Activated T-helper 1 cell treated with anti-CD3 and anti-CD28 coated beads, Interleukin-2, amount 50 U/mL, for 16 hours (primary cell): ENCODE measurements at places on chromosomes 2 and 18.

DNA sequence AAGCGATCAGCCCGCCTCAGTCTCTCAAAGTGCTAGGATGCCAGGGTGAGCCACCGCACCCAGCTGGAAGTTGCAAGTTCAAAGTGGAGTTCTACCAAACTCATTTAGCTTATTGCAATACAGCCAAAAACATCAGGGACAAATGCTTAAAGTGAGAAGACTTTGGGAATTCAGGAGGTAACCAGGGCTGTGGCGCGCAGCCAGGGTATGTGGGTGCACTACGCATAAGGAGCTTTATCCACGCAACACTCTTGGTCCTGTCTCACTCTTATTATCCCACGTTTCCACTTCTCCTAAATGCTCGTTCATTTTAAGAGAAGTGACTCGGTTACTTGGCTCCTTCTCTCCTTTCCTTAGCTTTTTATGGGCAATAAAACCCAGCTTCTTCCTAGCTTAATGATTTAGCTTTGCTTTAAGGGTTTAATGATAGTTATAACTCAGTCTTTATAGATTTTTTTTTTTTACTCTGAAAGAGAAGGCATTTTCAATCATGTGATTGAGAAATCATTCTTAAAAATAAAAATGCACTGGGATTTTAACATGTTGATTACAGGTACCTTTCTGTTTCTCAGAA lies 199.8 kb downstream of the KCNE4 start:
- no peak for DNase-seq

DNA sequence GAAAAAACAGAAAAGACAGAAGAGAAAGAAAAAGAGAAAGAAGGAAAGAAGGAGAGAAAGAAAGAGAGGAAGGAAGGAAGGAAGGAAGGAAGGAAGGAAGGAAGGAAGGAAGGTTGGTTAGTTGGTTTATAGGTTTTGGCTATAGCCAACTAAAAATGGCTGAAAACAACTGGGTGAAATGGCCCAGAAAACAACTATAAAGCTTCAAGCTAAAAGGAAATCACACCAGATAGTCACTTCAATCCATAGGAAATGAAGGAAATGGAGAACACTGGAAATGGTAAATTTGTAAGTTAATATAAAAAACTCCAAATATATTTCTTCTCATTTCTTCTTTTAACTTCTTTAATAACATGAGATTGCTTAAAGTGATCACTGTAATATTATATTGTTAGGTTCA lies 118.5 kb downstream of the FBXO15 start:
- no peak for DNase-seq

DNA sequence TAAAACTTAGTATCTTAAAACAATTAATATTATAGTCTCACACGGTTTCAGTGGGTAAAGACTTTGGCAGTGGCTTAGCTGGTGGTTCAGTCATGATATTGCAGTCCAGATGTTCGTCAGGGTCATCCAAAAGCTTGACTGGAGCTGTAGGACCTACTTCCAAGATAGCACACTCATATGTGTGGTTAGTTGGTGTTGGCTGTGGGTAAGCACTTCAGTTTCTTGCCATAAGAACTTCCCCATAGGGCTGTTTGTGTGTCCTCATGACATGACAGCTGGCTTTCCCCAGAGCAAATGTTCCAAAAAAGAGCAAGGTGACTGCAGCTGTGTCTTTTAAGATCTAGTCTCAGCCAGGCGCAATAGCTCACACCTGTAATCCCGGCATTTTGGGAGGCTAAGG lies 48.5 kb upstream of the EPC2 start:
- DNase-seq, result no peak

GRCh38 chr2:8837795-8838140 lies 355 bp upstream of the KIDINS220 start:
- no peak for DNase-seq

- DNase-seq, result no peak
These were observed 35.4 kb downstream of the KCNK3 start for GRCh38 chr2:26727641-26728561.

DNA sequence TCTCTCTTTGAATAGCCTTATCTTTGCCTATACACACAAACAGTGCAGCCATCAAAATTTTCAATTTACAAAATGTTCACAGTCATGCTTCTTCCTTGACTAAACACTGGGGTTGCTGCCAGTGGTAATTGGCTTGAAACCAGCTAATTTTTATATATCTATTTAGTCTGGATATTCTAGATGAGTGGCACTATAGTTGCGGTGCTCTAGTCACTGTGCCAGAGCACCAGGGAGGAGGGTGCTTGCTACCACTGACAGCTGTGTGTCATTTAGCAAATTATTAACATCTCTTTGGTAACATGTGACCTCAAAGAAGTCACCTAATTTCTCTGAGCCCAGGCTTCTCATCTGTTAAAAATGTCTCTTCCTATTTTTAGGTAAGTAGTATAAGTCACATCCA lies 130.4 kb downstream of the MEIS1 start:
- DNase-seq, result no peak

DNA sequence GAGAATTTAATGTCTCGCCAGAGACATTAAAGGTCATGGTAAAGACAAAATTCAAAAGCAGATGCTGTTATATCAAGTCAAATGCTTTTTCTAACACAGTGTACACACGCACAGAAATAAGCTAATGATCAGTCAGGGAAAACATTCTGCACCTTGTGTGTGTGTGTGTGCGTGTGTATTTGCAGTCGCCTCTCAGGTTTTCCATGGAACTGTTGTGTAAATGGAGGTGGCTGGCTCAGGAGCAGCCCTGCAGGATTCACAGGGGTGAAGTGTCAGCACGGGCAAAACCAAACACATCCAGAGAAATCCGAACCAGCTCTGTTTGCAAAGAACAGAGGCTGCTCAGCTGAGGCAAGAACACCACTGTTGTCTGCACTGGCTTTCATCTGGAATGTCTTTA lies 76.2 kb upstream of the YWHAQ start:
- no peak for DNase-seq

- no peak for DNase-seq
These were observed 51.0 kb downstream of the CPO start for GRCh38 chr2:206990360-206990759.

DNA sequence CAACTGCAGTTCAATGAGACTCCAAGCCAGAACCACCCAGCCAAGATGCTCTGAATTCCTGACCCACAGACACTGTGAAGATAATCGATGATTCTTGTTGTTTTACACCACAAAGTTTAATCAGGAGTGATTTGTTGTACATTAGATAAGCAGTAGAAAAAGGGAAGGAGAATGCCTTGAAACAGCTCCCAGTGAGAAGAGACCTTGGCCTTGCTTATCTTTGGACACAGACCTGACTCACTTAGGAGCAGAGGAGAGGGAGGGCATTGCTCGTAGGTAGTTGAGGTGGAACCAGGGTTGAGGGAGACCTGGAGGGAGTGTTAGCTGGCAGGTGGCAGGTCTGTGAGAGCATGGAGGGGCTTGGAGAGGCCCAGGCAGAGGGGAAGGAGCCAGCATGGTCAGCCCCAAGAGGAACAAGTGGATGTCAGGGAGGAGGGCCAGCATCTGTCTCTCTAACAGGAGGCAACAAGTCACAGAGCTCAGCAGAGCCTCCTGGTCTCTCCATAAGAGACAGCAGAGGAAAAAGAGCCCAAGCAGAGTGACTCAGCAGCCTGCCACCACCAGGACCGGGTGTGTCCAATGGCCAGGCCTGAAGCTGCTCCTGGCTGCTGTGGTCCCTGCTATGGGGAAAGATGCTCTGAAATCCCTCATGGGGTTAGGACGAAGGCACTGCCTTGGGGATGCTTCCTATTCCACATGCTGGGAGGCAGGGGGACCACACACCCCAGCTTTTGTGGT lies 161.6 kb upstream of the CAPN13 start:
- no peak for DNase-seq

DNA sequence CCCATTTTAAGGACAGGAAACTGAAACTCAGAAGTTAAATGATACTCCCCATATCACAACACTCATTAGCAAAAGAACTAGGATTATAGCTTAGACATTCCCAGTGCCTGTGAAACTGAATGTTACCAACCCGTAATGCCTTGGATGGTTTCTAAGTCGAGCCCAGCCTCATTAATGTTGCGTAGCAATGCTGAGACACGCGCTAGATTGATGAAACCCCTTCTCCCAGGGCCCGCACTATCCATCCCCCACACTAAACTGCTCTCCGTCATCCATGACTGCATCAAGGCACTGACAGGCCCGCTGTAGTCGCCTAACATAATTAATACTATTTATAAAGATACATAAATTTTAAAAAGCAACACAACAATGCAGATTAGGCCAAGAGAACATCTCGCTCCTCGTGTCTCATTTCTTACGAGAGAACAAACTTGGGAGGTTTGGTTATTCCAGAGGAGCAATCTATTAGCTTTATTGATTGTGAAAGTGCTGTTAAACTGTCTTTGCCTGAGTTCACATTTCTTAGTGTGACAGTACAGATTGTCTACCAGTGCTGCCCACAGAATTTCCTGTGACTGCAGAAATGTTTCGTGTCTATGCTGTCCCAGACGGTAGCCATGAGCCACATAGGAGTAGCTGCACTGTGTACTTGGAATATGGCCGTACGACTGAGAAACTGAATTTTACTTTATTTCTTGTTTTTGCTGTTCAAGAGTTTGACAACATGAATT lies 312.2 kb upstream of the RAB12 start:
- no peak for DNase-seq

DNA sequence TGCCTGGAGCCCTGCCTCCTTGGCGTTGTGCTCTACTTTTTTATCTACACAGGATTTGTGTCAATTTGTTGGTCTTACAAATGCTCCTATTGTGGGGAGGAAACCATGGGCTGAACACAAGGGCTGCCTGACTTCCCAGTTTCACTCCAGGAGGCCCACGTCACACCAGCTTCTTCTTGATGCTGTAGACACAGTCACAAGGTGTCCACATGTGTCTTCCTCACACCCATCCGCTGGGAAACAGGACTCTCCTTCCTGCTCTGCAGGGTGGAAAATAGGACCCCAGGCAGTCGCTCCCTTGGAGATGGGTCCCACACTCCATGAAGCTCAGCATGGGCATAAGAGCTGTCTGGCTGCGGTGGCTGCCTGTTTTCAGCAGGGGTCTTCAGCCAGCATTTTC lies 468.2 kb downstream of the EPHA4 start:
- no peak for DNase-seq

DNA sequence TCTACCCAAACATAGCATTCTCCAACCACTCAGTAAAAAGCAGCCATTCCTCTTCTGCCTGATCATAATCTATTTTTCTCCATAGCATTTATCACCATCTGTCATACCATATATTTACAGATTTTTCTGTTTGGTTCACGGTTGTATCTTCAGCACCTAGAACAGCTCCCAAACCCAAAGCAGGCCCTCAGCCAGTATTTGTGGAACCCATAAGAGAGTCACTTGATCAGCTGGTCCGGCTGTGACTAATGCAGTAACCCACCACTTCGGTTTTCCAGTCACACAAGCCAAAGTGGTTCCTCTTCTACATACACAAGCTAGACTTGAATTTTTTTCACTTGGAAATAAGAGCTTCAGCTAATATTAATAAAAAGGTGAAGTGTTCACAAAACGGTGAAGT lies 511.6 kb upstream of the CELF4 start:
- no peak for DNase-seq

DNA sequence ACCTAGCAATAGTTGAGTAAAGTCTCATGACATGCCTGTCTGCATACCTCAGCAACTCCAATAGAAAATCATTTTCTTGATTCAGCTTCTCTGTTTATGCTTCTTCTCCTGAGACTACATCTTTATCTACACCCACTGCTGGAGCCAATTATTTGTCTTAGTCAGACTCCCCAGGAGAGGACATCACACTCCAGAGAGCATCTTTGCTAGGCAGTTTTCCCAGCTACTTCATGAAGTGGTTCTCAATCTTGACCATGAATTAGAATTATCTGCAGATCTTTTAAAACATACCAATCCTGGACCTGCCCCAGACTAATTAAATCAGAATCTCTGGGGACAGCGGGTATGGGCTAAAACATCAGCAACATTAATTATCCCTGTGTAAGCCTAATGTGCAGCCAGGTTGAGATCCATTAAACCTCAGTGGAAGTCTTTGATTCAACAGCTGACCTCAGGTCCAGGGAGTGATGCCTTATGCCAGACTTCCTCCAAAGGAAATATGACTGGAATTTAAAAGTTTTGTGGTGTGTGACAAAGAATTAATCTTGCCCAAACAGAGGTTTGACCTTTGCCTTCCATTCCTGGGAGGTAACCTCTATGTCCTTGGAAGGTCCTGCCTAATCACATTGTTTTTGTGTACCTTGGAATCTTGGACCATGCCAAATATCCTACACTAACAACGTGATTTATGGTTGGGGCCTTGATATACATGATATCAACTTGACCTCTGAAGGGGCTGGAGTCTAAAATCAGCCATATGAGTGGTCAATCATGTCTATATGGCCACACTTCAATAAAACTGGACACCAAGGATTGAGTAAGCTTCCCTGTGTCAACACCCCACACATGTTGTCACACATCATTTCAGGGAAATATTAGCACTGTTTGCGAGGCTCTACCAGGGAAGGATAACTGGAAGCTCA lies 99.3 kb upstream of the DNAJC10 start:
- no peak for DNase-seq

DNA sequence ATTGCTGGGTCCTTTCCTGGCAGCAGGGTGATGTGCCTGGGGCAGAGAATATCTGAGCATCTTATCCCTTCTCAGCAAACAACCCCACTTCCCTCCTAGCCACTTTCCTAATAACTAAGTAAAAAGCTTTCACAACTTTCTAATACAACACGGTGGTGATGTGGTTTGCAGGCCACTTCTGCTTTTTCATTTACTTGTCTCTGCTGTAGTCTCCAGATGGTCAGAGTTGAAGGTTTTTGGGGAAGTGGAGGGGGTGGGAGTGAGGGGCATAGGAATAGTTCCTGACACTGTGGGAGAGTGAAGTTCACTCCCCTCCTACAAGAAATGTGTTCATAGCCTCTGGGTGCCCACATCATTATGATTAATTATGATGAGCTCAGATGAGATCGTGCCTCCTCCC lies 11.6 kb downstream of the OXER1 start:
- DNase-seq, result no peak

DNA sequence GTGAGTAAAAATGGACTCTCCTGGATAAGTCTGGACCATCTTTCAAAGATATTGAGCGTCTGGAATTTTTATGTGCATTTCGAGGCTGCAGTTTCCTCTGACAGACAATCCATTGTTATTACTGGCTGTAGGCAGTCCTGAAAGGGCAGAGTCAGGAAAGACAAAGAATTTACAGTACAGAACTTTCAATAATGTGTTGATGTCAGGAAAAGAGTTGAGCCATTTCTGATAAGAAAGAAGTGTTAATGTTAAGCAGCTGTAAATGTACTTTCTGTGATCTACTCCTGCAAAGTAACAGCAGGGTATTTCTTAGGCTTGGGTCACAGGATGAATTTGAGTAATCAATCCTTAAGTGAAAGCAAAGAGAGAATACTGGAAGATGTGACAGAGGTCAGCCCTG lies 29.8 kb downstream of the TSPYL6 start:
- no peak for DNase-seq

DNA sequence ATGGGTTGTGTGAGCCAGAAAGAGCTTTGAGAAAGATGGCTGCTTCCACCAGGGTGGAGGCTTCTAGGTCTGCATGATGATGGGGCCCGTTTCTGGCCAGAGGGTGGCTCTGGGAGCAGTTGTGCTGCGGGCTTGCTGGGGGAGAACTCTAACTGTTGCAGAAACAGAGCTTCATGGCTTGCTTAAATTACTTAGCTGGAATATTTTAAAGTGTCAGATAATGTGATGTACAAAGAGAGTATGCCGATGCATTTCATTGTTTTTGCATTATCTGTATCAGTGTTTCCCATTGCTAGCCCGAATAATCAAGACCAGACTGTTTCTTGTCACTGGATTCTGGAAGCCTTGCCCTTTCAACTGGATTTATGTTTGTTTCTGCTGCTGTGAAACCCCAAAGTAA lies 6.3 kb upstream of the DRC1 start:
- no peak for DNase-seq
